T-helper 17 cell (primary cell): ENCODE measurements at places on chromosomes 12 and 14. TPM values are rescaled to one million over a fixed set of nuclear protein-coding genes. Genes with fewer than 3 reads are reported as not detected.

KCNMB4 gene
- total RNA-seq: 0.75 TPM

DNA sequence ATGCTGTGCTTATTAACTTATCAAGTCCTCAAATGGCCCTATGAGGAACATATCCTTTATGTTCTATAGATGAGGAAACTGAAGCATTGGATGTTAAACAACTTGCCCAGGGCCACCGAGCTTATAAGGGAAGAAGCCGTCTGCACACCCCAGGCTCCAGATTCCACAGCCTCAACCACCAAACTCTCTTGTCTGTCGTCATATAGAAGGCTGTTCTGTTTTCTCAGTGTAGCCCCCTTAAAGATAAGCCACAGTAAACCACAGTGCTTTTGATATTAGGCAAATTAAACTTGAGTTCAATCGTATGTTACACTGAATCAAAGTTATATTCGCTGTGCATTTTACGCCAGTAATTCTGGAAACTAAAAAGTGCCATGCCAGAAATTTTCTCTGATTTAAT lies 116.7 kb downstream of the PRKCH start:
- DNase-seq: no peak

DNA sequence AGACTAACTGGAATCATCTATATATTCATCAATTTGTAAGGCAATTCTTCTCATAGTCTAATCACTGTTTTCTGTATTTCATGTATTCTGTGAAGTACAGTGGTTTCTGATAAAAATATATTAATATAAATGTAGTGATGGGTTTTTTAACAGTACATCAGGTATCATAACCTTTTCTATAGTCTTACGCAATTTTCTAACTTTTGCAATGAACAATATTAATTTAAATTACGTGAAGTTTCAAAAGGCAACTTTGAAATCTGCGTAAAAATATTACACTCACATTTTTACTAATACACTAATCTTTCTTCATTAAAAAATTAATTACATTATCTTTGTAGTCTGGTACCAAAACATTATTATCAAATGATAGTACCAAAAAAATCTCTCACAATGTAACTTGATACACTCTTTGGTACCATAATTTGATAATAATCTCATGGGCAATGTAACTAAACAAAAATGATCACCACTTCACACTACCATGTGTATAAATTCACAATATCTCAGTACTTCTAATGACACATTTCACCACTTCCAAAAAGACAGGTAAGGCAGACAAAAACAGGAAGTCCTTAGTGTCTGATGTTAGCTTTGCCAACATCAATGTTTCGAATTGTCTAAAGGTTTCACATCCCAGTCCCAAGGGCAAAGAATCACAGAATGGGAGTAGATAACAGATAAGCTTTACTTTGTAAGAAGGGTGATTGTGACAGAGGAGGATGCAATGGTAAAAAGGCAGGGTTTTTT lies 8.7 kb downstream of the DNAI7 start:
- no peak for DNase-seq

CACNA1C gene
- 0.02 TPM for total RNA-seq

DNA sequence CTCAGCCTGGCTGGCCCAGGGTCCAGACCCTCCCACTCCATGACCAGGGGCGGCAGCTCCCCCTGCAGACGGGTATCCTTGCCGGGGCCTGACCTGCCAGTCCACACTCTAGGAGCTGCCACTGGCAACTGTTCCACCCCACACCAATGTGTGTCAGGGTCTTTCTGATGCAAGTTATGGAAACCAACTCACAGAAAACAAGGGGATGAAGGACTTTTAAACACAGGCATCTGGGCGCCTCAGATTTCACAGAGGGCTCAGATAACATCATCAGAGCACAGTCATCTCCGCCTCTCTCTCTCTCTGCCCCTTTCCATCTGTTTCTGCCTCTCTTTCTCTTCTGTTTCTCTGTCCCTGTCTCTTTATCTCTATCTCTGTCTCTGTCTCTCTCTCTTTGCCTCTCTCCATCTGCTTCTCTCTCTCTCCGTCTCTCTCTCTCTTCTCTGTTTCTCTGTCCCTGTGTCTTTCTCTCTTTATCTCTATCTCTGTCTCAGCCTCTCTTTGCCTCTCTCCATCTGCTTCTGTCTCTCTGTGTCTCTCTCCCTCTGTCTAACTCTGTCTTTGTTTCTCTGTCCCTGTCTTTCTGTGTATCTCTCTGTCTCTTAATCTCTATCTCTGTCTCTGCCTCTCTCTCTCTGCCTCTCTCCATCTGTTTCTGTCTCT lies 67.4 kb upstream of the FBRSL1 start:
- no peak for DNase-seq

DNA sequence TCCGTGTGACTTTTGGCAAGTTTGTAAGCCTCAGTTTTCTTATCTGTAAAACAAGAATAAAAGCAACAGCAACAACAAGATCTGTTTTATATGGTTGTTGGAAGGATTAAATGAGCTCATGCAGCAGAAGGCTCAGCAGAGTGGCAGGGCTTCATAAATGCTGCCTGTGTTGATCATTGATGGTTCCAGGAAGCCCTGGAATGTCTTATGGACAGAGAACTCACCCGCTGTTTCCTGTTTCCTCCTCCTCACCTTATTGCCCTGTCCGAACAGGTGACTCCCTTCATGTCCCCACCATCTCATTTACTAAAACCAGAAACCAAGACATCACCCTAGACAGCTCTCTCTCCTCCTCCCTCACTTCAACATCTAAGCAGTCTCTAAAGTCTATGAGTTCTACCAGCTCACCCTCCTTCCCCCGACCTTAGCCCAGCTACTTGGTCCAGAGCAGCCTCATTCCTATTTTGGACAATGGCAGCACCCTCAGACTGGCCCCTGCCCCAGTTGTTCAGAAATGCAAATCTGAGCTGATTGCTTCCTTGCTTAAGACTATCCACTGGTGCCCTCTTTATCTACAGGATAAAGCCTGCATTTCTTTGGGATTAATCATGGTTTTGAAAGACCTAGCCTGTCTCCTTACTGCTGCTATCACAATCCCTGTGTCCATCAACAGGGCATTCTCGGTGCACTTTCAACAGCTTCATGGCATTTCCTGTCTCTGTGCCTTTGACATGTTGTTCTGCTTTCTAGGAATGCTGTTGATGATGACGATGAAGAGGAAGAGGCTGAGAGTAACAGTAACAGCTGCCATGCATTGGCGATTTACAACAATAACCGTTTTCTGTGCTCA lies 21.4 kb upstream of the GSG1 start:
- no peak for DNase-seq

GRCh38 chr12:52913431-52913821 lies 8.6 kb upstream of the KRT8 start:
- DNase-seq: no peak

DNA sequence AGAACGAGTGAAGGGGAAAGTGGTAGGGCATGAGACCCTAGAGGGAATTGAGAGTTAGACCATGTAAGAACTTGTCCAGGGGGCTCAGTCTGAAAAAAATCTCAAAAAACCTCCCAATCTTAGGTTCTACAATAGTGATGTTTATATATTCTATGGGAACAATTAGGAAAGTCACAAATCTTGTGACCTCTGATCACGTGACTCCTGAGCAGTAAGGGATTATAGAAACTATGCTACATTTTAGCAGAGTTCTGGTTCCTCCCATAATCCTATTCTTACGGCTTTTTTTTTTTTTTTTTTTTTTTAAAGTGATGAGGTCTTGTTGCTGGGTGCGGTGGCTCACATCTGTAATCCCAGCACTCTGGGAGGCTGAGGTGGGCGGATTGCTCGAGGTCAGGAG lies 5.8 kb downstream of the ADCK1 start:
- DNase-seq: no peak
